ENCODE measurements at places on chromosomes 3 and 15. TPM values are rescaled to one million over a fixed set of nuclear protein-coding genes. Genes with fewer than 3 reads are reported as not detected.

Gene SH2D7
- not detected for total RNA-seq

Gene FHIT
- 13.8 TPM for total RNA-seq

Gene SPATA12
- total RNA-seq: not detected

Gene CHST2
- 3.5 TPM for total RNA-seq

Gene MINAR1
- total RNA-seq: 0.20 TPM
